Astrocyte of the cerebellum (primary cell): ENCODE measurements at places on chromosomes 12 and 14.
A peak's percentile ranks its signal among the peaks of the same experiment; 100 is the strongest.

DNA sequence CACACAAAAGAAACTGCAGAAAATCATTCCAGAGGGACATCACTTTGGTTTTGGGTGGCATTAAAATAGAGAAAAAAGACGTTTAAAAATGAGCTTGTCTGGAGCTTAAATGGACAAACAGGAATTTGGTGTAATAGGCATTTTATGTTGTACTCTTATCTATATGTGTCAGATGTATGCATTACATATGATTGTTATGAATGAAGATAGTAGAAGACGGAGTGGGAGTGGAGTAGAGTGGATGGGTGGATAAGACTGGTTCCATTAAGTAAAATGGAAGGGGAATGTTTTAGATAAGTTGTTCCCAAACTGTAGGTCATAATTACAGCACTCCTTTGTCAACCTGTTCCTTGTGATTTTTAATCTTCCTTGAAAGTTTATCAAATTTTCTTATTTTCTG lies 1.9 kb downstream of the CCDC91 start:
- DNase-seq, result no peak

GRCh38 chr14:60233891-60234290 lies 15.1 kb upstream of the PPM1A start:
- no peak for DNase-seq

DNA sequence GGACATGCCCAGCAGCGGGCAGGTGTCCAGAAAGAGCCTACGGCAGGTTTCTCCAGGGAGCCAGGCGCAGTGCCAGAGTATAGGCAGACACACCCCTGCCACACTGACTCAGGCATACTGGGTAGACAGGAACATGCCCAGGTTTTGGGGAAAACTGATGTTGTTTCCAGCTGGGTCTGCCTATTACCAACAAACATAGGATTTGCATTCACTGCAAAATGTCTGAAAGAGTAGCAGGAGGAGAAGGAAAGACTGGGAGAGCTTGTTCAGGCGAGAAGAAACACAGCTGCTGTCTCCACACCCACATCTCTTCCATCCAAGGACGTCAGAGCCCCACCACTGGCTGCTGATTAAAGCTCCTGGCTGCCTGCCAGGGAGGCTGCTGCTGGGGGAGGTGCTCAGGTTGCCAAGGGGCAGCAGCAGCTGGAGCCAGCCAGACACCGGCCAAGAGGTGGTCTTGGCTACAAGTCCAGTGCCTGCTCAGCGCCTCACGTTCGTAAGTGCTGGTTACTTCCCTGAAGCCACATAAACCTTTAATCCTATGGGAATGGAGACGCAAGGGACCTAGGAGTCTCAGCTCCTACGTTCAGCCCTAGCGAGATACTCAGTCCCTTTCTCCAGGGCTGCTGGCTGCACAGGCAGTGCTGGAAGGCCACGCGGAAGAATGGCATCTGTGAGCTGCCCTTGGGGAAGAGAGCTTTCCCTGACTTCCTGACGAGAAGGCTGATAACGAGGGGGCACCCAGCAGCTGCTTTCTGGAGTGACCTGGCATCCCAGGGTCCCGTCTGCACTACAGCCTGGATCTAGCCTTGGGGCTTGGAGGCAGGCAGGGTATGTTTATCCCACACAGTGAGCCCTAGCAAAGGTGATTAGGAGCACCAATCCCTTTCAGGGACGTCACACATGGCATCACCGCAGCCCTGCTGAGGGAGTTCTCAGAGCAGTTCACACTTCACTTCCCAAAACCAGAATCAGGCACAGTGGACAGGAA lies 58.1 kb downstream of the PLEKHG3 start:
- DNase-seq, result peak; percentile 75

DNA sequence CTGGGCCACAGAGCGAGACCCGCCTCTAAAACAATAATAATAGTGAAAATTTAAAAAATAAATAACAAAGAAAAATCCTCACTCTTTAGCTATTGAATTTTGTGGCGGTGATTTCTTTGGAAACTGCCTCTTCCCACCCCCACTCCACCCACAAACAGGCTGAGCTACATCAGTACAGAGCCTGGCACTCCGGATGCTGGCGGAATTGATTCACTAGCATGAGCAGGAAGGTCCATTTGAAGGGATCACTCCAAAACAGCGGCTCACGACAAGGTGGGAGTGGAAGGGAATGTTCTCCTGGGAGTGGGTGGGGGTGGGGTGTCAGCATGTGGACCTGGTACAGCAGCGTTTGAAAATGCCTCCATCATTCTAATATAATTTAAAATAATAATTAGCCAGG lies 26.1 kb downstream of the CCDC177 start:
- no peak for DNase-seq

GRCh38 chr12:93184672-93185368 lies 192.9 kb upstream of the NUDT4 start:
- DNase-seq, result no peak

DNA sequence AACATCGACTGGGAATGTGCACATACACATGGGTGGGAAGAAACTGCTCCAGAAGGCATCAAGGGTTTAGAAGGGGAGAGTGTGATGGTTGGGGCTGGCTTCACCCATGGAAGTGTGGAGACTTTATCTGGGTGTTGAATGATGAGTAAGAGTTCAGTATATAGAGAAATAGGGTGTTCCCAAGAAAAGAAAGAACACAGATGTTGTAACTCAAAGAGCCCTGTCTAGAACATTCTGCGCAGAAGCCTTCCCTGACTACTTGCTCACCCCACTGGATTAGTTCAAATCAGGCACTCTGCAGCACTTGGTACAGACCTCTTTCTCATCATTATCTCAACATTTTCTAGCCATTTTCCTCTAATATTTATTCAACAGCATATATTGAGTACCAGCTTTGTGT lies 491.7 kb downstream of the SNAPC1 start:
- no peak for DNase-seq

DNA sequence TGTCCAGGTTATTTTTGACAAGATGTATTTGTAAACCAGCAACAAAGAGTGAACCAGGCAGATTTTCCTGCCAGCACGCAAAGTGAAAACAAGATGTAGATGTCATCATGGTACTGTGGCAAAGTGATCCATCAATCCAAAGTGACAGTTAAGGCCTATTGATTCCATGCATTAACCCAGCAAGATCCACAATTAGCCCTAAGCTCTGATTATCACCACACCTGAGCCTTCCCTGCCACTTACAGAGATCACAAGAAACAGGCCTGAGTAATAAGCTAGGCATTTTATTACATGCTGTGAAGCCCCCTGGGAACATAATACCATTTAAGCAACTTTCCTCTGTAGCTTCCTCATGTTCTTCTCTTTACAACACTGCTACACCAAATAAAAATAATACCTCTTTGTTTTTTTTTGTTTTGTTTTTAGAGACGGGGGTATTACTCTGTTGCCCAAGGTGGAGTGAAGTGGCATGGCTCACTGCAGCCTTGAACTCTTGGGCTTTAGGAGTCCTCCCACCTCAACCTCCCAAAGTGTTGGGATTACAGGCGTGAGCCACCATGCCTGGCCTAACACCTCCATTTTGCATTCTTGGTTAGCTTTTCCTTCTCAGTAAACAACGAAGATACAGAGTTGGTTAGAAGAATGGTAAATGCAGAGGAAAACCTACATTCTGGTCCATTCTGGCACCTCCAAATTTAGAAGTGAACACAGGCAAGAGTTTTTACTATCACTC lies 85.5 kb downstream of the STON2 start:
- no peak for DNase-seq

GRCh38 chr14:22438742-22439141 lies 150.3 kb downstream of the DAD1 start:
- DNase-seq, result no peak

DNA sequence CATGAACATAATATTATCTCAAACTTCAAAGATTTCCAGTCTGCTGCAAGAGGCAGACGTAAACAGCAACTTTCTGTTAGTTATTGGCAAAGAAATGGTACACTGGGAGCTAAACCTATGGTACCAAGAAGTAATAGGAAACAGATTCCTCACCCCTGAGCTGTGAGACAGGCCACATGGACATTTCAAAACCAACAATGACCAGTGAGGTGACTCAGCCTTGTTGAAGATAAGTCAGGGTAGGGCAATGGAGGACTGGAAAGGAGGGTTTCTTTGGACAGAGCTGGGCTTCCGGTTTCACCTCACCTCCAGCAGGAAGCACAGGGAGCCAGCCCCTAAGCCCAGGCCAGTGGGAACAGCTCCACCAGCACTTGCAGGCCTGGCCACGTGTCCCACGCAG lies 1320.5 kb downstream of the AACS start:
- DNase-seq, result no peak

DNA sequence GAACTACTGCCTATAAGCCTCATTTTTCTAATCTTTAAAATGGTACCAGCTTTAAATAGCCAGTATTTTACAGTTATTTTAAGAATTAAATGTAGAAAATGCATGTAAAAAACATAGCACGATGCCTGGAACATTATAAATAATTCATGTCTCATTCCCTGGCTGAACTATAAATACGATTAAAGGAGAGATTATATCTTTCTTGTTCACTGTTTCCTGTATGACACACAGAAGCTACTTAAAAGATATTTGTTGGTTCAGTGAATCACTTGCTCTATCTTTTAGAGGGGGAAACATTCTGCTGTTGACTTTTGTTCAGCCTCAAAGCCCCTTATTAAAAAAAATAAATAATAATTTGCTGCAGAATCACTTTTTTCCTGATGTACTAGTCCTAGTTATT lies 406.9 kb downstream of the LRFN5 start:
- DNase-seq, result no peak

DNA sequence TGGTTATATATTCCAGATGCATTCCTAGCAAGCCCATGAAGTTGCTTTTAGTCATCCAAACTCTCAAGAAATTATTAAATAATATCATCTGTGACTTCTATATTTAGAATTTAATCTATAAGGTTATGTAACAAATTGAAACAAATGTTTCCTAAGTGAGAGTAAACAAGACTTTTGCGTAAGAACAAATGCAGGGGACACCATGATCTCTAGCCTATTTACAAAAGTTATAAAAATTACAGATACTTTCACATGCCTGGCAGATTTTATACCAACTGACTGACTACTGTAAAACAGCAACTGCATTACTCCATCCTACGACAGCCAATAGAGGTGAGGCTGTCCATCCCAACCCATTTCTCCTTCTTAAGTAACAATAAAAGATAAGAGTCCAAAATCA lies 20.4 kb upstream of the DIO2 start:
- no peak for DNase-seq

- DNase-seq, result no peak
These were observed 1.8 kb downstream of the ARID2 start for GRCh38 chr12:45731190-45731775.

GRCh38 chr12:132523576-132524331 lies 33.8 kb downstream of the FBRSL1 start:
- DNase-seq, result no peak

DNA sequence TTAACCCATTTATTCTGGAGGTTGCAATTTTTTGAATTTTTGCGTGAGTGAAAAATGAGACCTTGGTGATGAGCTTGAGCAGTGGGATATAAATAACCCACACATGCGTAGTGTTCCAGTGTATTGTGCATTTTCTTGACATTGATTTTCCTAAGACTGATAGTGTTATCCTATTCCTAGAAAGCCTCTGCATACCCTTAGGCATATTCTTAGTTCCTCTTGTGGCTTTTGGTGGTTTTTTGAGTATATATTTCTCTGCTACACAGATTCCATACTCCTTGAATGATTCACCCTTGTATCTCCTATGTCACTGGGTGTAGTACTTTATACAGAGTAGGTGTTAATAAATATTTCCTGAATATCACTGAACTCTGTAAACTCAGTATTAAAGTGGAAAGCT lies 363.4 kb upstream of the PDE3A start:
- no peak for DNase-seq

- no peak for DNase-seq
These were observed 20.0 kb upstream of the CLEC2D start for GRCh38 chr12:9649532-9649940.

GRCh38 chr12:117850048-117850447 lies 118.7 kb downstream of the KSR2 start:
- peak; percentile 29 for DNase-seq

DNA sequence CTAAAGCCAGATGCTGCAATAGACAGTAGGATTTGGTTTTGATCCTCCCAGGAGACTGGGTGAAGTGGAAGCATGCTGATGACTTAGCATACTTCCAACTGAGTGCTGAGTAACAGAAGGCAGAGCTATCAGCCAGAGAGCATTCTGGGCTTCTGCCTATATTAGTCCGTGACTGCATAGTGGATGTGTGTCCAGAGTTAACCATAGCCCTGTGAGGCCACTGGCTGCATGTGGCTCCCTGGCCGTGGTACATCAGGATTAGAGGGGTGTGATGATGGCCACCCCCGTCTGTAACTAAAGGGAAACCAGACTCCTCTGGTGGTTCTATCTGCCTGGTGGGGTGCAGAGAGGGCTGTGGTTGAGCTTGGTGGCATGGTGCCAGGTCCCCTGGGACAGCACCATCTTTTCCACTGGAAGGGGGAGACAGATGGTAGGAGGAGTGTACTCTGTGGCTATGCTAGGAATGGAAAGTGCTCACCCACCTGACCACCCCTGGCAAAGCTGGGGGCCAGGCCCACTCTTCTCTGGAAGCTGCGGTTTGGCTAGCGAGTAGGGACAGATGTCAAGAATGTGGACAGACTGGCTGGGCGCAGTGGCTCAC lies 27.4 kb downstream of the ABCD4 start:
- peak; percentile 53 for DNase-seq

DNA sequence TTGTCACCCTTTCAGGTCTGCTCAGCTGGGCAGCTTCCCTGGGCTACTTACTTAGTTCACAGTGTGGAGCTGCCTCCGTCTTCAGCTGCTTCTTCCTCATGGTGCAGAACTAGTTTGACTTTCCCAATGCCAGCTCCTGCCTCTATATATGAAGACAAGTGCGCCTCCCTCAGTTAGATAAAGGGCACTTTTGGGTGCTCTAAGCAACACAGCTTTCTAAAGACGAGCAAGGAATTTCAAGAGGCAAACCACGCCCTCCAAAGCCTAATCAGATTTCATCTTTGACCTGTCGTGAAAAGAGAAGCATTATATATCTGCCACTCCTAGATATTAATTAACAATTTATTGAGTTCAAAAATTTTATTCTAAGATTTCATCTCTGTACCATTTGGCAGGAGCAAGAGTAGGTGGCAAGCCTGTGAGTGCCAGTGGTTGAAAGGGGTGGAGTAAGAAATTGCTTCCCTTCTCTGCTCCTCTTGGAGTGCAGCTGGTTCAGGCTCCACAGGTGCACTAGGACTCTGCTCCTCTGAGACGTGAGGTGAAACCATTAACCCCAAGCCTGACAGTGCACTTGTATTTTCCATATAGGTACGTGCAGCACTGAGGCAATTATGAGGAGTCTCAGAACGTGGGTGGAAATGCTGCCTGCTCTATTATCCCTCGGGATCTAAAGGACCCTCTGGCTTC lies 2.1 kb upstream of the SLC11A2 start:
- DNase-seq, result peak; percentile 15

DNA sequence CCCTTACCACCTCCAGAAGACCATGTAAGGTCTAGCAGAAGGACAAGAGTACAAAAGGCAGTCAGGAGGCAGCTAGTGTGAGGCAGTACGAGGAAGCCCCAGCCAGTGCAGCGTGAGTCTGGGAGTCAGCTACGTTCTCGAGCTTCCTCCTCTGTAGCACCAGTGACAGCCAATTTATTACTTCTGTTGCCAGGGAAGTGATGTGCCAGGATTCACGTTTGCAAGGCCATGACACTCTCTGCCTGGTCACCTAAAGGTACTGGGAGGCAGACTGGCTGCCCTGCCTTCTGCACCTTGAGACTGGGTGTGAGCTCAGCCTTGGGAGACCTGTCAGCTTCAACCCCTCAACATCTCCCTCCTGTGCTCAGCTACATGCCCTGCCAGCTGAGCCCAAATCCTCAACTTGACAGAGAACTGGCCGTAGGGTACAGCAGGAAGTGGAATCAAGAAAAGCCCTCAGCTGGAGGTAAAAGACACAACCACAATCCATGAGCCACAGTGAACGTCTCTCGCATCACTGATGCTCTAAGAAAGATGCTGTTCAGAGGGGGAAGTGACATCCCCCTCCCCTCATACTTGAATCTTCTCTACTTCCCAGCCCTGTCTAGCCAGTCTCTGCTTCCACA lies 182.5 kb upstream of the RGS6 start:
- no peak for DNase-seq
